ENCODE measurements at places on chromosomes 7 and 10.

DNA sequence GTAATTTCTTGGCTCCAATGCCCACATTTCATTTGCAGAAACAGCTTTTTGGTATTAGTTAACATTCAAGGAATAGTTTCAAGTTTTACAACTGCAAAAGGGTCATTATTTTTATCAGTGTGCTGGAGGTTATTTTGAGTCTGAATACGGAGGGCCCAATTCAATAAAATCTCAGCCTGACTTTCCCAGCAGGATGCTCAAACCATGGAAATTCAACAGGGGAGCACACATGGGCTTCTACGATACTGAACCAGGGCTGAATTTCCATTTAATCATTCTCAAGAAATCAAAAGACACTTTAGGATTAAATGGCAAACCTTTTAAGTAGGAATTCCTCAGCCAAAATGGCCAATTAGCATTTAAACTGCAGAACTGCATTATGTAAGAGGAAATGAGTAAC lies 700.9 kb upstream of the ANKRD30A start:
- no peak for DNase-seq

- DNase-seq = no peak
Measured at GRCh38 chr10:70771311-70772194, 13.6 kb downstream of the TBATA start.

- DNase-seq = no peak
Measured at GRCh38 chr7:77982926-77983550, 184.5 kb downstream of the PHTF2 start.

DNA sequence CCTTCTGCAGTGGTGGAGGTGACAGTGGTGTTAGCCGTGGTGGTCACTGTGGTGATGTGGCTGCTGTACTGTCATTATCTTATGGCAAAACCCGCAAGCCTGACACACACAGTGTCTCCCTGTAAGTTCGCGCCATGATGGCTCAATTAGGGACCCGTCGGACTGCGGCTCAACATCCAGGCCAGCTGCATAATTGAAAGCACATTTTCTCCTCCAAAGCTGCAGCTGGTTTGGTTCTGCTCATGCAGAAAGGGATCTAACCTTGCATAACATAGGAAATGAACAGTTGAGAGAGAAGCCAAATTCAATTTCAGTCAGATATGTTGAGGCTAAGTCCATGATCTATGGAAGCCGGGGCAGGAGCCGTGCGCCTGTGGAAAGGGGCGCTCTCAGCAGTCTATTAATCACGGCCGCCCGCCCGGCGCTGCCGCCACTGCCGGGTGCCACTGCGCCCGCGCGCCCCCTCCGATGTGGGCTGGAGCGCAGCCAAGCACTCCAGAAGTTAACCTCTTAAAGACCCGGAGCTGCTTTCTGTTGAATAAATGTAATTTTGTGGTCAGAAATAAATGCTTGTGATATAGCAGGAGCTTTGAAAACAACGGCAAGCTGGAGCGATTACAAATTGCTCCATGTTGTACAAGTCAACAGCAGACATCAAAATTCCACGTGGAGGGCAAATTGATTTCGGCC lies 227.7 kb downstream of the CUX1 start:
- DNase-seq = peak; percentile 86

- no peak for DNase-seq
Measured at GRCh38 chr10:89121764-89122020, 85.4 kb downstream of the CH25H start.

GRCh38 chr7:18496341-18496700 lies 772 bp downstream of the HDAC9 start:
- DNase-seq = no peak

GRCh38 chr7:16929146-16929762 lies 47.5 kb upstream of the AGR3 start:
- no peak for DNase-seq

Data from SK-N-DZ (cell line).